Stomach (tissue), 19 donors: ENCODE measurements at places on chromosomes 12 and 14. TPM values are rescaled to one million over a fixed set of nuclear protein-coding genes. Genes with fewer than 3 reads are reported as not detected.
A peak's percentile ranks its signal among the peaks of the same experiment; 100 is the strongest.

Gene CD163L1
- 8.3 TPM for total RNA-seq

Gene CLEC6A
- total RNA-seq, result not detected

Gene SERPINA1
- total RNA-seq, result 114 TPM

Gene TMTC1
- 76.8 TPM for total RNA-seq

Gene TSHR
- total RNA-seq, result not detected

Gene PTPRR
- 0.58 TPM for total RNA-seq

Gene SERPINA9
- not detected for total RNA-seq

Gene OR10P1
- not detected for total RNA-seq

Gene DHRS2
- total RNA-seq, result not detected

Gene OTOGL
- total RNA-seq, result not detected

Gene SLCO1B1
- not detected for total RNA-seq

Gene KLC1
- total RNA-seq, result 522 TPM

Gene NINJ2
- not detected for total RNA-seq

- no peak overlapping the region for H3K4me3 ChIP-seq
- H3K4me1 ChIP-seq, result peaks cover 18% of the 10 kb centered on the region
- no peak overlapping the region for H3K27ac ChIP-seq
- H3K27me3 ChIP-seq, result no peaks in the 10 kb centered on the region
- peaks cover 6% of the 10 kb centered on the region for H3K36me3 ChIP-seq
- peak; percentile 43 for DNase-seq
Measured at GRCh38 chr14:91911474-91912032, 35.9 kb downstream of the FBLN5 start.

GRCh38 chr14:30333934-30334333, 225.0 kb upstream of the G2E3 start:
- H3K27ac ChIP-seq, result no peak overlapping the region
- H3K27me3 ChIP-seq, result no peaks in the 10 kb centered on the region
- DNase-seq, result no peak
- H3K4me3 ChIP-seq, result no peak overlapping the region

- H3K4me1 ChIP-seq, result peaks cover 23% of the 10 kb centered on the region
- H3K36me3 ChIP-seq, result peaks cover 23% of the 10 kb centered on the region
- H3K4me3 ChIP-seq, result no peak overlapping the region
- H3K27ac ChIP-seq, result peak overlapping the region; percentile 76
- H3K27me3 ChIP-seq, result no peaks in the 10 kb centered on the region
- no peak for DNase-seq
Measured at GRCh38 chr14:89352976-89353765, 63.9 kb downstream of the FOXN3 start.

GRCh38 chr12:116037941-116038837, 239.3 kb downstream of the MED13L start:
- DNase-seq, result no peak
- H3K4me1 ChIP-seq, result peaks cover 28% of the 10 kb centered on the region
- no peak overlapping the region for H3K4me3 ChIP-seq
- no peak overlapping the region for H3K27ac ChIP-seq
- H3K36me3 ChIP-seq, result no peaks in the 10 kb centered on the region

GRCh38 chr12:81257947-81258551, 180.2 kb downstream of the ACSS3 start:
- H3K4me1 ChIP-seq, result no peaks in the 10 kb centered on the region
- no peak for DNase-seq
- no peaks in the 10 kb centered on the region for H3K36me3 ChIP-seq

DNA sequence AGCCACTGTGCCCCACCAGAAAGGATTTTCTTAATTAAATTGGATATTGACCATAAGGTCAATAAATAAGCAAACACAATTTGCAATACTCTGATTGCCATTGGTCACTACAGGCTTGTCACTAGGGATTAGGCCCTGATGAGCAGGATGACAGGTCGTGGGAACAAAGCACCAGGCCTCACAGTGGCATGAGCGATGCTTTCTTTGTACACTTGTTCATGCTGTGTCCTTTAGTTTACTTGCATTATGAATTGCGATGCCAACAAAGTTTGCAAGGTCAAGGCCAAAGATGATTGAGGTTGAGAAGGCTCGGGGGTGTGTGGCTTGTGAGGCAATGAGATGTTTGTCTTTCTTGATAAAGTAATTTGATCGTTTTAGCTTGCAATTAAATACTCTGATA, 136.0 kb downstream of the TTC8 start:
- DNase-seq, result no peak
- peaks cover 5% of the 10 kb centered on the region for H3K4me1 ChIP-seq
- no peak overlapping the region for H3K4me3 ChIP-seq
- H3K36me3 ChIP-seq, result no peaks in the 10 kb centered on the region
- H3K27ac ChIP-seq, result no peak overlapping the region
- no peaks in the 10 kb centered on the region for H3K27me3 ChIP-seq

GRCh38 chr12:62426089-62426488, 40.5 kb upstream of the MON2 start:
- no peak overlapping the region for H3K4me3 ChIP-seq
- no peak overlapping the region for H3K27ac ChIP-seq
- no peak for DNase-seq
- no peaks in the 10 kb centered on the region for H3K4me1 ChIP-seq
- H3K27me3 ChIP-seq, result peaks cover 4% of the 10 kb centered on the region
- no peaks in the 10 kb centered on the region for H3K36me3 ChIP-seq

GRCh38 chr12:111488798-111489197, 83.1 kb downstream of the SH2B3 start:
- H3K4me3 ChIP-seq, result no peak overlapping the region
- H3K4me1 ChIP-seq, result peaks cover 5% of the 10 kb centered on the region
- no peaks in the 10 kb centered on the region for H3K27me3 ChIP-seq
- H3K27ac ChIP-seq, result no peak overlapping the region
- peaks cover 94% of the 10 kb centered on the region for H3K36me3 ChIP-seq

DNA sequence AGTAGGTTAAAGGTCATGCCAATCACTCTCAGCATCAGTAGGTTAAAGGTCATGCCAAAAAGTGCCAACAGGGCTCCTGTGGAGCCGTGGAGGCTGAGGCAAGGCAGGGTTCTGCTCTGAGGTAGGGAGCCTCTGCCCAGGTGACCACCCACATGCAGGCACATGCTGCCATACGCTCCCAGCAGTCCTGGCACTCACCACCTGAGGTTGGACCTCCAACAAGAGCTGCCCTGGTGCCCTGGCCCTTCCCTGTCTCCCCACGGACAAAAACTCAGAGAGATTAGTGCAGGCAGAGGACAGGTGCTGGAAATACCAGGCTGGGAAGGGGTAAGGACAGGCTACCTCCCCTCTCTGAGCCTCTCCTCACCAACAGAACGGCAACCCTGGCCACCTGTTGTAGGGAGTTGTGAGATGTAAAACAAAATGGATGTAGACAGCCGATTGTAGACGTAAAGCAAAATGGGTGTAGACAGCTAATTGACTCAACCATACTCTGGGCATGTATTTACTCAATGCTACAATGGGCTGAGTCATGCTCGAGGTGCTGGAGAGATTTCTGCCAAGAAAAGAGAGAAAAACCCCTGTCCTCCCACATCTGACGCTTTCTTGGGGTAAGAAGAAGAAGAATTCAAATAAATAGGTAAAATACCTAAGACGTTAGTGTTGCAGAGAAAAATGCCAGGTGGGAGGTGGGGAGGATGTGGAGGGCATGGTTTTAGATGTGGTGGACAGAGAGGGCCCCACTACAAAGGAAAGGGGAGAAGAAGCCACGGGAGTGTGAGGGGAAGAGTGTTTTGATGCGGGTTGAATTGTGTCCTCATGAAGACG, 32.4 kb downstream of the LTBP2 start:
- H3K36me3 ChIP-seq, result no peaks in the 10 kb centered on the region
- H3K4me3 ChIP-seq, result no peak overlapping the region
- no peak for DNase-seq
- H3K27me3 ChIP-seq, result no peaks in the 10 kb centered on the region
- peaks cover 60% of the 10 kb centered on the region for H3K4me1 ChIP-seq
- no peak overlapping the region for H3K27ac ChIP-seq

- H3K4me1 ChIP-seq, result no peaks in the 10 kb centered on the region
- DNase-seq, result no peak
- no peaks in the 10 kb centered on the region for H3K27me3 ChIP-seq
- no peak overlapping the region for H3K4me3 ChIP-seq
- H3K27ac ChIP-seq, result no peak overlapping the region
Measured at GRCh38 chr14:78074561-78074960, 95.6 kb upstream of the NRXN3 start.

GRCh38 chr12:57142727-57143126, 4.7 kb downstream of the LRP1-AS start:
- H3K4me3 ChIP-seq, result no peak overlapping the region
- peaks cover 27% of the 10 kb centered on the region for H3K36me3 ChIP-seq
- H3K4me1 ChIP-seq, result peaks cover 46% of the 10 kb centered on the region
- H3K27ac ChIP-seq, result no peak overlapping the region

GRCh38 chr14:80784820-80785219, 156.7 kb downstream of the CEP128 start:
- H3K36me3 ChIP-seq, result peaks cover 9% of the 10 kb centered on the region
- no peaks in the 10 kb centered on the region for H3K4me1 ChIP-seq
- no peak for DNase-seq
- no peak overlapping the region for H3K27ac ChIP-seq
- H3K27me3 ChIP-seq, result no peaks in the 10 kb centered on the region
- no peak overlapping the region for H3K4me3 ChIP-seq

- no peak overlapping the region for H3K4me3 ChIP-seq
- H3K27me3 ChIP-seq, result no peaks in the 10 kb centered on the region
- H3K4me1 ChIP-seq, result no peaks in the 10 kb centered on the region
- DNase-seq, result no peak
Measured at GRCh38 chr14:83909507-83909906, 1620.4 kb upstream of the FLRT2 start.

GRCh38 chr14:32183151-32184058, 18.4 kb upstream of the RNU6-7 start:
- no peak overlapping the region for H3K27ac ChIP-seq
- no peaks in the 10 kb centered on the region for H3K36me3 ChIP-seq
- no peak for DNase-seq
- no peaks in the 10 kb centered on the region for H3K27me3 ChIP-seq

- H3K27me3 ChIP-seq, result no peaks in the 10 kb centered on the region
- no peak overlapping the region for H3K27ac ChIP-seq
- peak; percentile 80 for DNase-seq
- no peaks in the 10 kb centered on the region for H3K4me1 ChIP-seq
- H3K36me3 ChIP-seq, result no peaks in the 10 kb centered on the region
Measured at GRCh38 chr14:34300882-34301734, 160.9 kb downstream of the SPTSSA start.

DNA sequence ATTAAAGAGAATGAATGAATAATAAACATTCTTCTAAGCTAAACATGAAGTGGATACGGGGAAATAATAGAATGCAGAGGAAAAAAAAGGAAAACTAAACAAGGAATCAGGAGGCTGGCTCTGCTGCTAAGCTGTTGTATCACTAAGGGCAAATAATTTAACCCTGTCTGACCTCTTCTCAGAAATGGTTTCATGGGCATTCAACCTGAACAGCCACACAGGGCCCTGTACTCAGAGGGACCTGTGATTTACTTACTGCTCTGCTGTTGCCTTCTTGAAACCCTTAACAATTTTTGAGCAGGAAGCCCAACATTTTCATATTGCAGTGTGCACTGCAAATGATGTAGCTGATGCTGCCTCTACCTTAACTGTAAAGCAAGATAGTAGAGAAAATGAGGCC, 14.2 kb upstream of the PLEKHA5 start:
- H3K4me1 ChIP-seq, result peaks cover 3% of the 10 kb centered on the region
- no peak overlapping the region for H3K4me3 ChIP-seq
- no peak for DNase-seq

- no peak overlapping the region for H3K27ac ChIP-seq
- H3K4me1 ChIP-seq, result no peaks in the 10 kb centered on the region
- no peak overlapping the region for H3K4me3 ChIP-seq
- peak; percentile 53 for DNase-seq
Measured at GRCh38 chr12:90090929-90091651, 382.5 kb upstream of the ATP2B1 start.

DNA sequence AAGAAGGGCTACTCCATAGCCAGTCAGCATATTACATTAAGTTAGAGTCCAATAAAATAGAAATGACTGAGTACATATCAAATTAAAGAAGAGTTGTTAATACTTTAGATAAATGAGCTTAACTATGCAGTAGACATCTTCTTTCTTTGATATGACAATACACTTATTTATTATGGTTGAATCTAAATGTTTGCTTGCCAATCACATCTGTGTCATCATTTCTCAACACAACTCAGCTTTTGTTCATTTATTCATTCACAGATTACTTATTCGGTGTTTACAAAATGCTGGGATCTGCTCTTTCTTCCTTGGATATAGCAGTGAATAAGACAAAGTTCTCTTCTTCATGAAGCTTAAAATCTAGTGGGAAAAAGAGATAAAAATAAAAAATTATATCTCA, 614.6 kb upstream of the ATP2B1 start:
- H3K27me3 ChIP-seq, result no peaks in the 10 kb centered on the region
- H3K4me3 ChIP-seq, result no peak overlapping the region
- no peak for DNase-seq
- H3K36me3 ChIP-seq, result no peaks in the 10 kb centered on the region
- H3K4me1 ChIP-seq, result no peaks in the 10 kb centered on the region

GRCh38 chr12:68865399-68866164, 57.6 kb downstream of the MDM2 start:
- DNase-seq, result no peak
- no peaks in the 10 kb centered on the region for H3K27me3 ChIP-seq
- no peak overlapping the region for H3K4me3 ChIP-seq
- H3K4me1 ChIP-seq, result no peaks in the 10 kb centered on the region
- H3K36me3 ChIP-seq, result peaks cover 43% of the 10 kb centered on the region
- no peak overlapping the region for H3K27ac ChIP-seq

- no peak for DNase-seq
- H3K27me3 ChIP-seq, result no peaks in the 10 kb centered on the region
- no peaks in the 10 kb centered on the region for H3K4me1 ChIP-seq
- no peaks in the 10 kb centered on the region for H3K36me3 ChIP-seq
Measured at GRCh38 chr14:24863968-24864684, 185.8 kb downstream of the STXBP6 start.

GRCh38 chr14:105165761-105166485, 2.7 kb downstream of the JAG2 start:
- H3K27ac ChIP-seq, result no peak overlapping the region

DNA sequence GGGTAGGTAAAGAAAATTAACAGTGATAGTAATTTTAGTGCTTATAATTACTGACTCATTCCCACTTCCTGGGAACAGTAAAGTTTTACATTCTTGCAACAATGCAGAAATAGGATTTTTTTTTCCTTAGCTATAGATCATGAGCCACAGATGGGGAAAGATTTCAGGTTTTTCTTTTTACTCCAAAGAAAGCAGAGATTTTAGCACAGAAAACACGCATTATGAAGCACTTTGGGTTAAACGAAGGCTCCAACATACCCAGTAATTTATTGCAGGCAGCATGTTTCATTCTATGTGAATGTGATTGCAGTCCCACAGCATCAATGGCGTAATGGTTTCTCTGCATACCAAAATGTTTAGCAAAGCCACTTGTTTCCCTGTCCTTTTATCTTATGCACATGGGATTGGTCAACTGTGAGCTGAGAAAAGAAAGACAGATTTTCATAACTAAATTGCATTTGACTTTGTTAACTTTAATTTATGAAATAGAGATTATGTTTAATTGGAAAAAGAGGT, 124.6 kb upstream of the E2F7 start:
- DNase-seq, result no peak
- no peaks in the 10 kb centered on the region for H3K27me3 ChIP-seq
- H3K36me3 ChIP-seq, result no peaks in the 10 kb centered on the region
- H3K4me3 ChIP-seq, result no peak overlapping the region
- H3K4me1 ChIP-seq, result no peaks in the 10 kb centered on the region
- no peak overlapping the region for H3K27ac ChIP-seq
